ENCODE measurements at places on chromosomes 1 and 21.

DNA sequence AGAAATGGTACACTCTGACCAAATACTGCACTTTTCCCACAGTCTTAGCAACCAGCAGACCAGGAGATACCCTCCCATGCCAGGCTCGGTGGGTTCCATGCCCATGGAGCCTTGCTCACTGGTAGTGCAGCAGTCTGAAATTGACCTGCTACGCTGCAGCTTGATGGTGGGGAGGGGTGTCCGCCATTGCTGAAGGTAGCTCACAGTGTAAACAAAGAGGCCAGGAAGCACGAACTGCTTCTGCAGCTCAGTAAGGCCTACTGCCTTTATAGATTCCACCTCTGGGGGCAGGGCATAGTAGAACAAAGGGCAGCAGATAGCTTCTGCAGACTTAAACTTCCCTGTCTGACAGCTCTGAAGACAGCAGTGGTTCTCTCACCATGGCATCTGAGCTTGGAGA lies 12.3 kb upstream of the IFI44L start:
- no peak for DNase-seq

DNA sequence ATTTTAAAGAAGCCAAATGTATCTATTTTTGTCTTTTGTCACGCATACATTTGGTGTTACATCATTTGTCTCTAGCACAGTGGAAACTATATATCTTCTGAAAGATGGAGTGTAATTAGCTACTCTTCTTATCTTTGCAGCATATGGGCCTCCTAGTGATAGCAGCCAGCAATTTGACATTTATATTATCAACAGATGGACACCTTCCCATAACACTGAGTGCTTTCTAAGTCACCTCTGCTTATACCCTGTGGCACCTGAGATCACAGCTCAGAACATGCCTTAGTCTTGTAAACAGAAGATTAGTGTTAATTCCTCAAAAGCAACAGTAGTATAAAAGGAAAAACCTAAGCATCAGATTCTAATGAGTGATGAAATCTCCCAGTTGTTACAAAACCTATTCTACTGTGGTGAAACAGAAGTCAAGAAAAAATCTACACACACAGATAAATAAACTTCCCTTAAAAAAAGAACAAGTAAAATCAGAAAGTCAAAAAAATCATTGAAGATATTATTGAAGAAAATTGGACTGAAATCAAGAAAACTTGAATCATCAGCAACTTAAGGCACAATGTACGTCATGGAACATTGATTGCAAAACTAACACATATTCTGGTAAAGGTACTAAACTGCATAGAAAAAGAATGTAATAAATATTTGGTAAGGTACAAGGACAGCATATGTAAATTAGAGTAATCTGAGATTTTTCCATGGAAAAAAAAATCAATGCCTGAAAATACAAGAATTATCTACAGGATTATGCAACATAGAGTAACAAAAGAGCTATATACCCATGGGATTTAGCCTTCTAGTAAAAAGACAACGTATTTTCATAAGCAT lies 61.7 kb downstream of the KCNT2 start:
- no peak for DNase-seq

DNA sequence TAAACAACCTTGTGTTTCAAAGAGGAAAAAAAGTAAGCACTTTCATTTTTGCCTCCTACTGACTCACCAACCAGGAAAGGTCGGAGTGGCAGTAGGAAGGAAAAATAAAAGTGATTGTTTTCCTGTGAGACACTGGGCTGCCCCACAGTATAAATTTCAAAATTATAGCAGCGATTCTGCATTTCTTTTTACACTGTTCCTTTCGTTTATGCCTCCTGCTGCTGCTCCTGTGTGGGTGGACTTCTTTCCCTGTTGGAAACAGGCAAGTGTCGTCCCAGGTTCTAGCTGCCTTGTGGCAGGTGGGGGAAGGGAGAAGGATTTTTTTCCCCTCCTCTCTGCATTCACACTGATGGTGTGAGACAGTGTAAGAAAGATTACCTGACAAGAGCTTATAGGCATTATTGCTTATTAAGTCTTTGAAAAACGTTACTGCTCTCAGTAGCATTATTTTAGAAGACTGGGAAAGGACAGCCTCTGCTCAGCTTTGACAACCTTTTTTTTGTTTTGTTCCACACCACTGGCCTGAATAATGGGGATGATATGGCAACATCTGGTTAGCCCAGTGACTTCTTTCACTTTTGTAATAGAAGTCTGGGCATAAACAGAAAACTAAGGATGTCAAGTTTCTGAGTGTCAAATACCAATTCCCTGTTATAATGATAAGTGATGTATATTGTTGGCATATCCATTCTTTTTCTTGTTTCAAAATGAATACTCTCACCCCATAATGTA lies 77.9 kb downstream of the NEK7 start:
- no peak for DNase-seq

GRCh38 chr1:151840421-151840820 lies 801 bp upstream of the C2CD4D start:
- DNase-seq, result no peak

- no peak for DNase-seq
These were observed 17.3 kb downstream of the LRRC52 start for GRCh38 chr1:165560883-165561656.

DNA sequence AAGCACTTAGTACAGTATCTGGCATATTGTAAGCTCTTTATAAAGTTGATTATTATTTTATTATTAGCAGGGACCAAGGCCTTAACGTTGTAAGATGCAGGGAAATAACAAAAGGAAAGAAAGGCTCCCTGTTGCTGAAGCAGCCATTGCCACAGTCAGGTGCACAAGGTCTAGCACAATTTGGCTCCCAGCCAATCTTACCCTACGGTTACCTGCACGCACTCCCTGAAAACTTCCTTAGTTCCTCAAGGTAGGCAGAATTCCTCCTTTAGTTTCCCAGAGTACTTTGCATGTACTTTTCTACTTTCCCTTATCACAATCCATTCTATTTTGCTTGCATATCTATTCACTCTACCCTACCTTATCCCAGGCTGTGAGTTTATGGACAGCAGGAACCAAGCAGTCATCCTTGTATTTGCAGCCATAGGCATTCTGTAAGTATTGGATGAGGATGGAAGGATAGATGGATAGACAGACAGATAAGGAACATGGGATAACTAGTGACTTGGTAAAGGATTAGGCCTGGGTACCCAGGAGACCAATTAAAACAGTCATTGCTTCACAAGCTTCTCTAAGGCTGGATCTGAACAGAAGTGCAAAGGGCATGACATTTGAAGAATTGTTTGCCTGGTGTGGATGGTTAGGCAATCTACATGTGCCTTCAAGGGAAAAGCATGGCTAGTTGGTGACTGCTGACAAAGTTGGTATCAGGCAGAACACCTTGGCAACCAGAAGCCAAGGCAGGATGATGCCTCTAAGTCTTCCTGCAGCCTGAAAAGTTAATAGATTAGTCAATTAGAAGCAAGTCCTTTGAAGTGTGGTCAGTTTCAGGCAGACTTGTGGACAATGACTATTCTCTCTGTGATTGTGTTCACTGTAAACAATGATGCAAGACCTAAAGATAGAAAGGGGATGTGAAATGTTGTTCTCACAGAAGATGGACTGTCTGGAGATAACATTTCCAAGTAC lies 20.8 kb upstream of the JAK1 start:
- DNase-seq, result no peak

DNA sequence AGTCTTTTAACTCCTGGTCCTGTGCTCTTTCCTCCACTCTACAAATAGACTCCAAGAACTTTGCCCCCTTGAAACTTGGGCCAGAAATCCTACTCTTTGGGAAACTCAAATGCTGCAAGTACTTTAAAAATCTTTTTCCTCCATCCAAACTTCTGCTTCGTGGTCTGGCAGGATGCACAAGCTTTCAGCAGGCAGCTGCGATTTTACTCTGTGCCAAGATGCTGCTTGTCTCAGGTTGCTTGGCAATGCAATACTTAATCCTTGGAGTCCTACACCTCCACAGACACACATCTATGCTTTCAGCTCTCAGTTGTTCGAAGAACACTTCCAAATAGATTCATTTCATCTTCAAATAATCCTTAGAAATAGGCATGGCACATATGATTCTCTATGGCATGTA lies 435.3 kb upstream of the USP24 start:
- no peak for DNase-seq

DNA sequence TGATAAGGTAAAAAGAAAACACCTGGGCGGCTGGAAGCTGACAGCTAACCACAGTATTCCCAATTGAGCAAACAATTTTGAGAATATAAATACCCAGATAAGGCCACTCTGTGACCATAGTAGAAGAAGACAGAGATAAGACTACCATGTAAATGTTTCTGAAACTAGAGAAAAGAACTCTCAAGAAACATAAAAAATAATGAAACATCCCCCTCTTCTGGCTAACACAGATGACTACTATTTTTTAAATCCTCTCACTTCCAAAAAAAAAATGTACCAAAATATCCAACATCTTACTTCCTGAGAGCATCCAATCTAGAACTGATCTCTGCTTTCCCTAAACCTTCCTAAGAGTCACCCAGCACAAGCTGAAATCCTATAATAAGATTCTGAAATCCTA lies 125.9 kb downstream of the HFM1 start:
- DNase-seq, result no peak

- no peak for DNase-seq
These were observed 69.0 kb downstream of the ATP1B1 start for GRCh38 chr1:169175461-169175860.

DNA sequence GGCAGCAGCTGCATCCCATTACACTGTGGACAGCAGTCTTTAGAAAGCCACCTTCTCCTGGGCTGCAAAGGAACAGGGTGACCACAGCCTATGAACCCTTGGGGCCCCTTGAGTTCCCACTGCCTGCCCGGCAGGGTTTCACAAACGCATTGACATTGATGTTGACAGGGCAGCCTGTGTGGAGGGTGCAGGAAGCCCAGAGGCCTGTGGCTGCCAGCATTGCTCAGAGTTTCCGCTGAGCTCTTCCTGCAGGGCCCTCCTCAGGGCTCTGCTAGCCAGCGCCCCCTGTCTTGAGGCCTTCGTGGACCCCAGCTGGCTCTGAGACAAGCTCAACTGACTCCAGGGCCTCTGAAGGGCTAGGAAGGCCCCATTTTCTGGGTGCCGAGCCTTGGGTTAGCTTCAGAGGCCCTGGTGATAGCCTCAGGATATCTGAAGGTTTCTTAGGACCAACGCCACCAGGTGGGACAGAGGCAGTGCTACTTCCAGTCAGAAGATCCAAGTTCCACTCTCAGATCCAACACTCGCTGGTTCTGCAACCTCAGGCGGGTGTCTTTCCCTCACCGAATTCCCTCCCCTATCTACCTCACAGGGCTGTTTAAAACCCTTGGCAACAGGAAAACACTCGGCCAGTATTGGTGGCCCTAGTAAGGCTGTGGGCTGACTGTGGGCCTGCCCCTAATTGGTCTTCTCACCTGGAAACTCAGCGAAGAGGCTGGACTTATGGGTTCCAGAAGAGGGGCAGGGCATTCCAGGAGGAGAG lies 27.2 kb upstream of the EPS8L3 start:
- no peak for DNase-seq

GRCh38 chr1:203272633-203273205 lies 32.6 kb upstream of the BTG2 start:
- DNase-seq, result no peak

DNA sequence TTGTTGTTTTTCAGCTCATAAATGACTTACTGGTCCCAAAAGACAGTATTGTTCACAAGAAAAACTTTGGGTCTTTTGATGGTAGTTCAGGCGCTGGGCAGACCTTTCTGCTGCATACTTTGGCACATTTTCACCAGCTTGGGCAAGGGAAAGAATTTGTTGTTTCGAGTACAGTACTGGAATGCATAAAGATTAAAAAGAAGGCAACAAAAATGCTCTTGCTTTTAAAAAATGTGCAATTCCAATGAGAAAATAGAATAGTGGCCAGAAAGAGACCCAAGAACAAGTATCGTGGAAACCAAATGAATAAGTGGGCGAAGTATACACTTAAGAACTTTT lies 56.0 kb downstream of the CLIC6 start:
- no peak for DNase-seq

DNA sequence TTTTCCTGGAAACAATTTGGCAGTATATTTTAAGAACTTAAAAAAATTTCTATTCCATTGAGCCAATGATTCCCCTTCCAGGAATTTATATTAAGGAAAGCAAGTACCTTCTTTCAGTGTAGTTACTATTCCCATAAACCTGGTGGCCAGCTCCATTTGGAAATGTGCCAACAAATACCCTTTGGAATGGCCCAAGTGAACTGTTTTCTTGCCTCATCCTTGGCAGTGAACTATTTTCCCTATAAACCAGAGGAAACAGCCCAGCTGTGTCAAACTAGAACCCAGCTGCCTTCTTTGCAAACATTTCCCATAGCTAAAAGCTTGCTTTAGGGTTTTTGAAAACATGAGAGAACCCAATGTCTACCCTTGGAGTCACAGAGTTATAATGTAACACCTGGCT lies 496.9 kb downstream of the NEGR1 start:
- DNase-seq, result no peak

- DNase-seq, result no peak
These were observed 199.4 kb upstream of the EDN2 start for GRCh38 chr1:41683681-41684500.

DNA sequence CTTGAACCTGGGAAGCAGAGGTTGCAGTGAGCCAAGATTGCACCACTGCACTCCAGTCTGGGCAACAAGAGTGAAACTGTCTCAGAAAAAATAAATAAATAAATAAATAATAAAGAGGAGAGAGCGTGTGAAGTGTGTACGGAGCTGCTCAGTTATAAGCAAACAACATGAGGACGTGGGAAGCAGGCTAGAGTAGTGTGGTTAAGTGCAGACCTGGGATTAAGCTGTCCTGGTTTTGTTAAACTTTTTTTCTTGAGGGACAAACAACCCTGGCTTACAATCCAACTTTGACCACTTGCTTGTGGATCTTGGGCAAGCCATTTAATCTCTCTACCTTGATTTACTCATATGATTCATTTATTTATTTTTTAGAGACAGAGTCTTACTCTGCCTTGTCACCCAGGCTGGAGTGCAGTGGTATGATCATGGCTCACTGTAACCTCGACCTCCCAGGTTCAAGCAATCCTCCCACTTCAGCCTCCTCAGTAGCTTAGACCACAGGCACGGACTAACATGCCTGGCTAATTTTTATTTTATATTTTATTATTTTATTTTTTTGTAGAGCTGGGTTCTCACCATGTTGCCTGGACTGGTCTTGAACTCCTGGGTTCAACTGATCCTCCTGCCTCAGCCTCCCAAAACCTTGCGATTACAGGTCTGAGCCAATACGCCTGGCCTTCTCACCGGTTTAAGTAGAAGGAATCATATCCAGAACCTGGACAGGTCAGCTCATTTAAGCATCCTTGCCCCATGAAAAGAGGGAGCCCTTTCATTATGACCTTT lies 52.7 kb downstream of the RPS6KA1 start:
- DNase-seq, result no peak

- DNase-seq, result no peak
These were observed 74.6 kb downstream of the COLGALT2 start for GRCh38 chr1:183962903-183963302.

GRCh38 chr1:97711858-97712257 lies 209.0 kb downstream of the DPYD start:
- DNase-seq, result no peak

GRCh38 chr1:180947499-180947885 lies 34.8 kb downstream of the KIAA1614 start:
- no peak for DNase-seq

GRCh38 chr21:45078877-45079281 lies 4.5 kb downstream of the ADARB1 start:
- no peak for DNase-seq
